ENCODE measurements at places on chromosomes 7 and 10.

GRCh38 chr7:2004841-2005725 lies 227.7 kb downstream of the MAD1L1 start:
- no peak for DNase-seq

GRCh38 chr10:48366261-48366660 lies 59.8 kb downstream of the MAPK8 start:
- no peak for DNase-seq

- DNase-seq = no peak
These were observed 336.3 kb upstream of the MAGI2 start for GRCh38 chr7:79789584-79790345.

DNA sequence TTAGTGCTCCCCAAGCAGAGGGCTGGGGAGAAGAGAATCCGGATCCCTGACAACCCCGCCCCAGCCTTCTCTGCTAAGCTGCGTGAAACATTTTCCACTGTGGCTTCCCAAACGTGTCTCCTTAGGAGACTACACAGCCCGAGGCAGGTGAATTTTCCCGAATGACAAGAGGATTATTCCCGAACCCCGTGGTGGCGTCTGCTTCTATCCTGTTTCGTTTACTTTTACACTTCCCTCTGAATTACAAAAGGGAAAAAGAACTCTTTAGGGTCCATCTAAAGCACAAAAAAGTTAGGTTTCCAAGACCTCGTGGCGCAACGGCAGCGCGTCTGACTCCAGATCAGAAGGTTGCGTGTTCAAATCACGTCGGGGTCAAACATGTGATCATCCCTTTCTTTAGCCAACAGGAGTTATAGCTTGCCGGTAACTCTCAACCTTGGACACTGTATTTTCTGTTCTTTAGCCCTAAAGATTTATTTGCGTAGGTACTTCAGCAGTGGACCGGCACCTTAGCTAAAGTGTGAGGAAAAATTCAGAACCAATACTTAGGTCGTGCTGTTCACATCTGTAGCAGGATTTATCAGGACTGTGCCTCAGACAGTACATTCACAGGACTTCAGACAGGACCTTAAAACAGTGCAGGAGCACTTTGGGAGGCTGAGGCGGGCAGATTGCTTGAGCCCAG lies 3.2 kb upstream of the ZNF789 start:
- DNase-seq = no peak

DNA sequence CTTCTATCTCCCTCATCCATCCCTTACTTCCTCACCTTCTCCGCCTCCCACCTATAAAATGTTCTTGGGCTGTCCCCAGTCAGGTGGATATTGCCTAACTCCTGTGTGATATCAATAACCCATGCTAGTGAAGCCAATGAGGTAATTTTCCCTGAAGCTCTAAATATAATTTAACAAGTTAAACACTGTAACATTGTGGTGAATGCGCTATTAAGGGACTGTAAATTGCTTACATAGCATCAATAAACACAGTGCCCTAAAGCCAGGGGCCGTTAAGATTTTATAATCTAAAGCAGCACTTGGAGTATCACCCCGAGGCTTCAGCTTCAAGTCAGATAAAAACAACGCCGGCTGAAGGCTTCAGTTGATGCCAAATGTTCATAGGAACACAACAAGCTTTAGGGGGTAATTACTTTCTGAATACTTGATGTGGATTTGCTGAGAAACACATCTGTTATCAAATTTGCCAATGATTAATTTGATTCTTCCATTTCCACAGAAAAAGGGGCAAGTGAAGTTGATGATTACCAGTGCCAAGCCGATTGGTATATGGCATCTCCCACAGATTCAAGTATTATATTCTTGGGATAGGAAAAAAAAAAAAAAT lies 138.4 kb downstream of the CREB5 start:
- DNase-seq = no peak
